ENCODE measurements at places on chromosomes 7 and 10.

GRCh38 chr7:97421307-97421930, 303.9 kb downstream of the SDHAF3 start:
- DNase-seq = no peak

DNA sequence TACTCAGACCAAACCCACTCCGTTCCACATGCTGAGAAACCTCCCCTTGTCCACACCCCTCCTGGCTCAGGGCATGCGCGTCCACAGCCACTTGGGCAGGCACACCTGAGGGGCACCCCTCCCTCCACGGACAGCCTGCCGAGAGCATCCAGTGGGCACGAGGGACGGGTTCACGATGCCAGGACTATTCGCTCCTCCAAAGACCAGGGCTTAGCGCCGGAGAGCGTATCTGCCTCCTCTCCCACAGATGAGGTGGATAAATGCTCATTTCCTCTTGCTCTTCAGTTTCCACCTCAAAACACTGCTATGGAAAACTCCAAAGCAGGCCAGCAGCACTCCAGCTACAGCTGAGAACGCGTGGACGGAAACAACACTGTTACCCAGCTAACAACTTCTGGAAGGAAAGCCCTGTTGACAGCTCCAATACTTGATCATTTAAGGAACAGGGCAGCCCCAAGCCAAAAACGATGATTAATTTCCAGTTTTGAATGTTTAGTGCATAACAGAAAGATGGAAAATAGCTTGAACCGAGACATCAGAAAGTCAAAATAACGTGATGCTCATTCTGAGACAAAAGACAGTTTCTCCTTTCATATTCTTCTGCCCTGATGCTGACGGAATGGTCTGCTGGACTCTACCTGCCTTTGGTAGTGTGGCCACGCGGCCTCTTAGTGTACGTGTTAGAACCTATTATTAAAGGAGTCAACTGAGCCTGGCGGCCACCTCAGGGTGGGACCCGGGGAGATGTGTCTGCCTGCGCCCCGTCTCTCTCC, 204.7 kb downstream of the DNAJB6 start:
- DNase-seq = no peak

- DNase-seq = no peak
Observed at GRCh38 chr7:50216626-50217025, 87.9 kb upstream of the IKZF1 start.

DNA sequence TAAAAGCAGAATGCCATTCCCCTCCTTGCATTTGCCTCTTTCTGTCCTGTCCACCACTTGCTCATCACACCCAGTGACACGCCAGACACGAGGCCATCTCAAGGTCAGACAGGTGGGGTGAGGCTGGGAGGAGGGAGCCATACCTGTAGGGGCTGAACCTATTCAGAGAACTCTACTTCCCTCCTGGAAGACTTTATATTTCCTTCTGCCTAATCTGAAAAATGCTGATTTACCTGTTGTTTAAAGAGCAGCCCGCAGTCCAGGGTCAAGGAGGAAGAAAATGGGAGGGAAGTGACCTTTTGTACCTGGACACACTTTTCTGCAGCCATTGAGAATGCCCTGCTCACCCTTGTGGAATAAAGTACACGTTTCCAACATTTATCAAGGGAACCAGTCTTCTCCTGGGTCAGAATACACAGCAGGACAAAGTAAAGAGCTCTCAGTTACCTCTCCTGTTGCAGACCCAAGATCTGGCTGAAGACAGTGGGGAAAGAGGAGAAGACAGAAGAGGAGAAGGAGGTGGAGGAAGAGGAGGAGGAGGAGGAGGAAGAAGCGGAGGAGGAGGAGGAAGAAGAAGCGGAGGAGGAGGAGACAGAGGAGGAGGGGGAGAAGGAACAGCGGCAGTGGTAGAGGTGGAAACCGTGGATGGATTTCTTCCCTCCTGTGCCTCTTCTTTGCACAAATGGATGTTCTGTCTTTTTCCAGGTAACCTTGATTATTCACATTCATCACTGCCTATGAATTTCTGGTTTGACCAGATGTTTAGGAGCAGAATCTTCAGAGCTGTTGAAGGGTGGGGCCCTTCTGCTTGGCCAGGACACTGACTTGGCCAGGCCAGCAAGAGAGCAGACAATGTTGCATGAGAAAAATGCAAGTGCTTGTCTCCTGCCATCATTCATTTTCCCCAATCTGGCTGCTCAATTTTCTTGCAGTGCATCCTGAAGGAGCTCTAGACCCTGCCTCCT, 1.2 kb upstream of the BLNK start:
- no peak for DNase-seq

- no peak for DNase-seq
Observed at GRCh38 chr10:15440204-15440711, 69.2 kb upstream of the FAM171A1 start.

GRCh38 chr10:52314822-52315552, 906 bp downstream of the DKK1 start:
- DNase-seq = no peak

DNA sequence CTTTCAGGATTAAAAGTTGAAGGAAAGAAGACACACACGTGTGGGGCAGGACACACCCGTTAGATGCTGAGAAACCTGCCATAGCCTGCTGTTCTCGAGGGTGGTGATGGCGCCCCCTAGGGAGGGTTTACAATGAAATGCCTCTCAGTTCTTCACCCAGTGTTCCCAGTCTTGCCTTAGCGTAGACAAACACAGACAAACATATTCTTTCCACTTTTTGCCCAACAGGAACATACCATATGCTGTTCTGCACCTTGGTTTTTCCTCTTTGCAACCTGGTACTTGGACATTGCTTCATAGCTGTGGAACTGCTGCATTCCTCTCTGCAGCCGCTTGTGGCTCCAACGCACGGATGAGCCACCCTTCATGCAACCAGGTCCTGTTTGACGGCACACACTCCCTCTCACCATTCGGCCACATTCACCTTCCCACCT, 23.3 kb upstream of the HSPA12A start:
- no peak for DNase-seq

DNA sequence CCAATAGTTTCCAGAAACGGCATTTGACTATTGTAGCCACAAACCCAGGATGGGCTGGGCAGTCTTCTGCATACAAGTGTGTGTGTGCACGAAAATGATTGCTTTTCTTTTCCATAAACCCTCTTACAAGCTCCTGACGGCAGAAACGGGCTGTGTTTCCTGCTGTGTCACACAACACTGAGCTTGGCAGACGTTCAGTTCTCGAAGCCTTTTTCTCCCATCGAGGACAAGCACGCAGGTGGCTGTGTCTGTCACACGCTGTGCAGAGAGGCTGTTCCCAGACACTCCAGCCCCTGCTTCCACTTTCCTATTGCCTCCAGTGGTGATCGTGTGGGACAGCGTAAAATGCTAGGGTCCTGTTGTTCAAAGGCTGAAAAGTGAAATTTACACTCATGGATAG, 32.1 kb downstream of the RBAK start:
- no peak for DNase-seq

GRCh38 chr7:7271094-7271874, 88.9 kb downstream of the C1GALT1 start:
- DNase-seq = no peak

- peak; percentile 13 for DNase-seq
Observed at GRCh38 chr10:3871424-3871996, 86.5 kb upstream of the KLF6 start.

GRCh38 chr7:137084607-137085380, 216.3 kb downstream of the CHRM2 start:
- no peak for DNase-seq

- DNase-seq = no peak
Observed at GRCh38 chr7:17557251-17557671, 258.8 kb downstream of the AHR start.

DNA sequence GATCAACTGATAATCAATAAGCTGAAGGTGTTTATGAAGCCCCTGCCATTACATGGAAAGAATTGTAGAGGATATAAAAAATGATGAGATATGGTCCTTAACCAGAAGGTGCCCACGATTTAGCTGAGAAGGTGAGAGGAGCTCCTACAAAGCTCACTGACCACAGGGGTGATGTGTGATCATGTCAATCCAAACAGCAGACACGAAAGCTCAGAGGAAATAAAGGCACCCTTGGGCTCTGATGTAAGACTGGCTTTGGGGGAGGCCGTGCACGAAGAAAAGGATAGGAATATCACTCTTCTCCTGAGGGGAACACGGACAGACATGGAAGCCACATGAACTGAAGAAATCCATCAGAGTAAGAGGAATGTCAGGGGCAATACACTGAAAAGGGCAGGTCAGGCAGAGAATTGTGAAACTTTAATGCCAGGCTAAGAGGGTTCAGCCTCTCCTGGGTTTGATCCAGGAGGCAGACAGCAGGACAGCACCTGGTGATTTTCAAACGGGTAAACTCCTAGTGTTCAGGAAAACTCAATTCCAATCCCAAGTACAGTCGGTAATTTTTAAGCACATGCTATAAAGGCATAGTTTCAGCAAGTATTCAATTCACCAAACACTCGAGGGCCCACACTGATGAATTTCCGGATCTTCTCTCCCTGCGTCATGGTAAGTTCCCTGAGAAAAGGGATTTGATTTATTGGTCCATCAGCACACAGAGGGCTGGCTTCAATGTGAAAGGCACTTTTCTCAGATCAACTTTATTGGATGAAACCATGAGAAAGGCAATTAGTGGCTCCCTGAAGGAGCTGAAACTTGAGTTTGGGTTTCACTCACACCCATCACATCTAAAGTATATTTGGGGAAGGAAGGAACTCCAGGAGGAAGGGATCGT, 163.8 kb downstream of the PRPF18 start:
- no peak for DNase-seq

- DNase-seq = no peak
Observed at GRCh38 chr10:130666215-130666614, 530.0 kb downstream of the GLRX3 start.

- DNase-seq = no peak
Observed at GRCh38 chr7:99644431-99644830, 27.7 kb downstream of the ZSCAN25 start.

DNA sequence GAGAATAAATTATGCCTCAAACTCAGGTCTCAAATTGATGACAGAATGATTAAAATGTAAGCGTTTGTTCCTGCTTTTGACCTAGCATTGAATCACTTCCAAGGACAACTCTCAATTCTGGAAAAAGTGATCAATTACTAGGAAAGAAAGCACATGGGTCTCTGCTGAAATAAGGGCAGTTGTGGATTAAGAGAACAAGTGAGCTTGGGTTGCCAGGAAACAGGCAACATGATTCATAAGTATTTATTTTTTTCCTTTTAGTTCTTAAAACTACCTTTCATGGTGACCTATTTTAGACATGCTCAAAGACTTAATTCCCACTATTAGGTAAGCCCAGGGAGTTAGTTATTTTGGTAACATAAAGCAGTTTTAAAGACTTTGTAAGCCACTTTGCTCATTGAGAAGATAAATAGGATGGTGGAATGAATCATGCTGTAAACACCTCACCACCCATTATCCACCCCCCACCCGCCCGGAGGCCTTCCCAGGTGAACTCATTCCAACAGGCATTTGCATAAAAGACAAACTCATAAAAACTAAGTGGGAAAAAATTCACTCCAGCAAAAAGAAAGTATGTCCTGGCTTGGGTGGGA, 728.3 kb downstream of the SORCS1 start:
- DNase-seq = no peak
